ENCODE measurements at places on chromosomes 5 and 9. TPM values are rescaled to one million over a fixed set of nuclear protein-coding genes. Genes with fewer than 3 reads are reported as not detected.

Gene MARCHF11
- 1.3 TPM for total RNA-seq

Gene ZNG1A
- total RNA-seq: 15.5 TPM

Gene LRRC26
- total RNA-seq: not detected

Gene PCDHGA10
- 11.0 TPM for total RNA-seq

Gene SLC1A3
- total RNA-seq: 53.0 TPM

All from cardiac septum (tissue), 1 donor.